ENCODE measurements at places on chromosomes 4 and X. TPM values are rescaled to one million over a fixed set of nuclear protein-coding genes. Genes with fewer than 3 reads are reported as not detected.

DNA sequence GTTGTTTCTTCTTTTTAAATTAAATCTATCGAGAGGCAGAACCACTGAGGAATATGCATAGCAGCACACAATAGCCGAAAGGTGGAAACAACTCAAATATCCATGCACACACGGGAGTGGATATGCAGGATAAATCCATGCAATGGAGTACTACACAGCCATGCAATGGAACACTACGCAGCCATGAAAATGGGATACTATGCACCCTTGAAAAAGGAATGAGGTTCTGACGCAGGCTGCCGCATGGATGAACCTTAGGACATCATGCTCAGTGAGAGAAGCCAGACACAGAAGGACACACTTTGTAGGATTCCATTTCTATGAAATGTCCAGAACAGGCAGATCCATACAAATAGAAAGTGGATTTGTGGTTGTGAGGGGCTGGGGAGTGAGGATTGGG is 18.4 kb upstream of the P2RY8 start:
- no peak for DNase-seq

- no peak for DNase-seq
Measured at GRCh38 chr4:47929682-47930201, 15.4 kb upstream of the NFXL1 start.

- no peak for DNase-seq
Measured at GRCh38 chrX:16459008-16459407, 190.9 kb upstream of the S100G start.

GRCh38 chrX:153459986-153460385 is 10.4 kb downstream of the HAUS7 start:
- DNase-seq = peak; percentile 29

- no peak for DNase-seq
Measured at GRCh38 chr4:17545374-17546140, 30.6 kb downstream of the CLRN2 start.

GRCh38 chrX:110804446-110804845 is 8.8 kb upstream of the CHRDL1 start:
- DNase-seq = no peak

- no peak for DNase-seq
Measured at GRCh38 chr4:114597410-114598115, 1.0 kb upstream of the UGT8 start.

Gene TAF7L
- total RNA-seq = 0.16 TPM

Gene GLOD5
- not detected for total RNA-seq

Gene MED28
- 10.7 TPM for total RNA-seq

Gene APELA
- total RNA-seq = not detected

Gene PDHA1
- 176 TPM for total RNA-seq

All from mammary epithelial cell (primary cell).